ENCODE measurements at places on chromosomes 4 and X.

GRCh38 chr4:168488869-168489274 lies 8.0 kb upstream of the PALLD start:
- DNase-seq = no peak

- no peak for DNase-seq
These were observed 335.7 kb upstream of the FSTL5 start for GRCh38 chr4:162499478-162499877.

- no peak for DNase-seq
These were observed 334.4 kb downstream of the SPRY1 start for GRCh38 chr4:123731035-123731434.

GRCh38 chr4:130288576-130288975 lies 1192.6 kb downstream of the C4orf33 start:
- DNase-seq = no peak

DNA sequence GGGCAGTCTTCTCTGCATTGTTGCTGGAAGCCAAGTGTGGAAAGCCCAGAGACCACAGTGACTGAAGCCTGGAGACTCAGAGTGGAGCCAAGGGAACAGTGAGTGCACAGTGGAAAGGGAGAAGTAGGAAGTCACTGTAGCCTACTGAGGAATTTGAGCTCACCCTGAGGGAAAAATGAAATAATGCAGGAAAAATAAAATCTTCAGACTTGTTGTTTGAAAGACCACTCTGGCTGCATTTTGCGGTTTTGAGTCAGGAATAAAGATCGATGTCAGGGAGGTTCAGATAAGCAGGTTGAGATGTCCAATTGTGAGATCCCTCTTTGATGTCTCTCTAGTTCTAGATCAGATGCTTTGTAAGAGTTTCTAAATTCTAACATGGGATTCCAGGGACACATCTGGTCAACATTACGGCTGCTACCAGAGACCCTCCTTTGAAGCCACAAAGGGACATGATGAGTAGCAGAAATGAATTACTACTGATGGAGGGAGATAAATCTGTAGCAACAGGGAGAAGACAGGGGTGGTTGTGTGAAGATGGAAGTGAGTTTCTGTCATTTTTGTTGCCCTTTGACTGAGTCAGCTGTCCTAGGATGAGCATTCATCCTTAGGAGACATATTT lies 8.4 kb downstream of the ADH4 start:
- no peak for DNase-seq

DNA sequence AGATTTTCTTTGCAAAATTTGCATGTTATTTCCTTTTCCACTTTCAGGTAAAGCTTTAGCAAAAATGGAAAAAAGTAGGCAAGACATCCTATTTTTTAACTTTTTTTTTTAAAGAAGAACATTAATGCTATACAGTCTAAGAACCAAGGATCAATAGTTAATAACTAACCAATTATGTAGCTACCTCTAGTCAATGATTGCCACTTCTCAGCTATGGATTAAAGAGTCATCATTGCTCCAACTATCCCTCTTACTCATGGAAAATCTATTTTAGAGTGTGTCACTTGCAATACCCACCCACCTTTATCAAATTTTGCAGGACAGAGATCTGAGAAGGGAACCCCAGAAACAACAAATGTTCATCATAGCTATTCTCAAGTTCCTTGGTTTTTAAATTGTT lies 223.1 kb downstream of the ANK2 start:
- no peak for DNase-seq

GRCh38 chrX:41082783-41083182 lies 2.5 kb upstream of the USP9X start:
- no peak for DNase-seq

DNA sequence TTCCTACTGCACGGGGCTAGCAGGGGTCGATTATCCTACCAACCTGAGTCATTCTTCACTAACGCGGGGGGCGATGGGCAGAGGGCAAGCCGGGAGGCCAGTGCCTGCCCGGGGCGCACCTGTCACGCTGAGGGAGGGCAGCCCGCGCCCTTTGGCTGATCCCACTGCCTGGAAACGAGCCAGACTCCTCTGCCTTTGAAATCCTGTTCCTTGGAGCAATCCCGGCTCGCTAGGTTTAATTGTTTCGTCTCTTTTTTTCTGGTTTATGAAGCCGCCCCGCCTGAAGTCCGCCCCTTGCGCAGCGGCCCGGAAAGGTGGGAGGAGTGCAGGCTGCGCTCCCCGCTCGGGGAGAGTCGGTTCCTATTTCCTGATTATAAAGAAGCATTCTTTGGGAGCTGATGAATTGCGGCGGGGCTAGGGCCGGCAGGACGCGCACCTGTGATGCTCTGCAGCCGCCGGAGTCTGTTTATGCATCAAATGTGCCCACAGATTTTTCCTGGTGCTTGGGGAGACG lies 484.2 kb downstream of the BCOR start:
- peak; percentile 3 for DNase-seq

DNA sequence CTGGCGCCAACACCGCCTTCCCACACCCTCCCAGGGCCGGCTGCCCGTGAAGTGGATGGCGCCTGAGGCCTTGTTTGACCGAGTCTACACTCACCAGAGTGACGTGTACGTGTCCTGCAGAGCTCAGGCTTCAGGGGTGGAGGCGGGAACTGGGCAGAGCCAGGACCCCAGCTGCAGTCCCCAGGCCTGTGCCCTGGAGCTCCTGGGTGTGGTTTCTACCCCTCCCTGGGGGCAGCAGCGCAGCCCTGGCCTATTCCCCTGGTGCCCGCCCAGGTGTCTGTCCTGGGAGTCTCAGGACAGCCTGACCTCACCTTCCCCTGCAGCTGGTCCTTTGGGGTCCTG lies 13.1 kb downstream of the FGFR3 start:
- no peak for DNase-seq

DNA sequence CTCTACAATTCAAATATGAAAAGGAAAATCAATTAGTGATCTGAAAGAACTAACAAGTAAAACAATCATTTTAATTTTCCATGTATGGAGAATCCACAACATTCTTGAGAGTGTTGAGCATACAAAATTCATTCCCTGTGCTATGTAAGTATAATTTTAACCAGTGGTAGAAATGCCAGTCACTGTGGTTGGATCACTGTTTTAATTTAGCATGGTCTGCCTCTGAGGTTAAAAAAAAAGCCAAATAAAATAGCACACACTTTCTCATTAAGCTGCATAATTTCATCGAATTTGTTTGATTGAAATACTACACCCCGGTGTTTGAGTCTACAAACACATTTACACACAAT lies 185.5 kb upstream of the STS start:
- no peak for DNase-seq

- DNase-seq = no peak
These were observed 5.3 kb upstream of the SAP30 start for GRCh38 chr4:173365359-173365996.

DNA sequence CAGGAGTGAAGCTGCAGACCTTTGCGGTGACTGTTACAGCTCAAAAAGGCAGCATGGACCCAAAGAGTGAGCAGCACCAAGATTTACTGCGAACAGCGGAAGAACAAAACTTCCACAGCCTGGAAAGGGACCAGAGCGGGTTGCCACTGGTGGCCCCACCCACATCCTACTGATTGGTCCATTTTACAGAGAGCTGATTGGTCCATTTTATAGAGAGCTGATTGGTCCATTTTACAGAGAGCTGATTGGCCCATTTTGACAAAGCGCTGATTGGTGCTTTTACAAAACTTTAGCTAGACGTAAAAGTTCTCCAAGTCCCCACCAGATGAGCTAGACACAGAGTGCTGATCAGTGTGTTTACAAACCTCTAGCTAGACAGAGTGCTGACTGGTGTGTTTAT lies 134.2 kb upstream of the FRG1 start:
- DNase-seq = no peak

- DNase-seq = no peak
These were observed 38.0 kb downstream of the APBB2 start for GRCh38 chr4:41176340-41176739.

DNA sequence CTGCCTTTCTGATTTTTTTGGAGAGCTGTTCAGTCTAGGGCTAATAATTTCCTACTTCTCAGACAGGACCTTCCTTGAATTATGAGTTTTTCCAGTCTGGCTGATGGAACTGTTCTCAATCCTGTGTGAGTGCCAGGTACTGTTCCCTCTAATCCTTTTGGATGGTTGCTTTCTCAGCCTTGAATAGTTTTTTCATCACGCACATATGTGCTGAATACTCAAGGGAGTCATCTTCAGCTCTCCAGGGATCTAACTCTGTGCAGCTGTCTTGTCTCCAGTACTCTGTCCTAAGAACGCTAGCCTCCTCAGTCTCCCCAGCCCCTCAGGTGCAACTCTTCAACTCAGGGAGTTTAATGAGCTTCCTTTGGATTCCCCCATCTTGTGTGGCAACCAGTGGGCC lies 93.2 kb downstream of the GASK1B start:
- DNase-seq = no peak

GRCh38 chr4:33071535-33071934 lies 2351.4 kb downstream of the PCDH7 start:
- DNase-seq = no peak

DNA sequence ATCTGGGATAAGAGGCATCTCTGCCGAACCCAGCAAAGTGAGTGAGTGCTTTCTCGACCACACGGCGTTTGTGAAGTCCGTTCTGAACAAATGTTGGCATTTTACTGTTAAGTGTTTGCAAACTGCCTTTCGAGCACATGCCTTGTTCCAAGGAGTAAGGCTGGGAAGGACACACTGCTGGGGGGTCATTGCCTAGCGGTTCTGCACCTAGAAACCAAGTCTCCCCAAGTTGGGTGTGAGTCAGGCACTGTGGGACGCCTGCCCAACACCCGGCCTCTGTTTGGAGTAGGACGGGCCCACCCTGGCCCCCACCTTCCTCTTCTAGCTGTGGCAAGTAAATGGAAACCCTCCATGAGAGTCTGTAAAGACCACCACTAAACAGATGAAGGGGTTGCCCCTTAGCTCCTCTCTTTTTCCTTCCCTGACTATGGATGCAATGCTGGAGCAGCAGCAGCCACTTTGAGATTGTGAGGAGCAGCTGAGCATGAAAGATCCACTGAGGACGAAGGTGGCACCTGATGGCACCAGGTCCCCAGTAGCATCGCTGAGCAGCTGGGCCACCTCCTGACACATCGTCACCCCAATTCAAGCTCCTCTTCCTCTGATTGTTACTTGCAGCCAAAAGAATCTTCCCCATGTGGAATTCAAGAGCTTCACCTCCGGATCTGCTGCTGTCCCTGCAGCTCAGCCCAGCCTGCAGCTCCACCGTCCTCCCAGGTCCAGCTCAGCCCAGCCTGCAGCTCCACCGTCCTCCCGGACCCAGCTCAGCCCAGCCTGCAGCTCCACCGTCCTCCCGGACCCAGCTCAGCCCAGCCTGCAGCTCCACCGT lies 6.3 kb downstream of the CPLX1 start:
- DNase-seq = no peak

DNA sequence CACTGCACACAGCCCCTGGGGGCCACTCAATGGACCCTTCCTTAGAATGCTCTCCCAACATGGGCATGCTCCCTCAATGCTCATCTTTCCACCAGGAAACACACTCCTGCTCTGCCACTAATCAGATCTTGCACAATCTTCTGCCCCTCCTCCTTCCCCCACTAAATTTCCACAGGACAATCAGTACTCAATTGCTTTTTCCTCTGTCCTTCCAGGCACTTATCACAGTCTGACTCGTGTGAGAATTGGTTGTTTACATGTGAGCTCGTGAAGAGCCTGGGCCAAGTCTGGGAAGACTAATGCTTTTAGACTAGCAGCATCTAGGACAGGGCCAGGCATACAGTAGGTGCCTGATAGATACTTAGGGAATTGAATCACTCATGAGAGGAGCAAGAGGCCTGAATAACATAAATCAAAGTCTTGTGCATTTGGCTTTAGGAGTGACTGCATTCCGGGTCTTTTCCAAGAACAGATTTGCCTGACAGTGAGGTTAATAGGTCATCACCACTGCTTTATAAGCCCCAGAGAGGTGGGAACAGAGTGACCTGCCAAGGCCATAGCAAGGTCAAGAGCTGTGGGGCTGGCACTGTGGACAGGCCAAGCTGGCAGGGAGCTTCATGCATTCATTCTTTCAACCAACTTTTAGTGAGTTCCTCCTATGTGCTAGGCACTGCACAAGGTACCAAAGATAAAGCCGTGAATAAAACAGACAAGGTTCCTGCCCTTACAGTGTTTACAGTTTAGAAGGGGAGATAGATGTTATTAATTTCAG lies 55.0 kb downstream of the PRPS1 start:
- no peak for DNase-seq

- DNase-seq = peak; percentile 30
These were observed 72.9 kb downstream of the CLNK start for GRCh38 chr4:10611673-10612072.

- DNase-seq = peak; percentile 10
These were observed 99.3 kb upstream of the ARMCX2 start for GRCh38 chrX:101759000-101759399.

GRCh38 chr4:48720459-48720858 lies 59.6 kb downstream of the FRYL start:
- DNase-seq = no peak

DNA sequence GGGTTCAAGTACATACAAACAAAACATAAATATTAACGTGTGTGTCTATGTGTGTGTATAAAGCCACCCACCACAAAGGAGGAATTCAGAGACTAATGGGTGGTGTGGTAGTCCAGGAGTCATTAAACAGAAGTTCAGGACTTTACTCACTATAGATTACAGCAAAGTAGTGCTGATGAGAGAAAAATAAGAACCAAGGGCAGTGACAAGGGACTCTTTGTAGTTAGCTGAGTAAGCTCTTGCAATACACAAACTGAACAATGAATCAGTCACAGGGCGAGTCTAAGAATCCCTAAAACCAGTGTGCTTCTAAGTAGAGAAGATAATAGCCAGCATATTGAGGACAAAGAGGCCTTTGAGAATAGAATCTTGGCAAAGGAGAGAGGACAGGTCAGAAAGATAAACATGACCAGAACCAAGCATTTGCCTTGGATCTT lies 232.4 kb downstream of the PPP3CA start:
- no peak for DNase-seq

GRCh38 chr4:184792950-184793555 lies 32.7 kb downstream of the ACSL1 start:
- peak; percentile 72 for DNase-seq

- DNase-seq = no peak
These were observed 2.0 kb upstream of the NKX3-2 start for GRCh38 chr4:13546142-13546940.

GRCh38 chr4:108155373-108155772 lies 13.4 kb downstream of the LEF1 start:
- no peak for DNase-seq

- DNase-seq = no peak
These were observed 4.6 kb downstream of the JAKMIP1 start for GRCh38 chr4:6195602-6196319.

DNA sequence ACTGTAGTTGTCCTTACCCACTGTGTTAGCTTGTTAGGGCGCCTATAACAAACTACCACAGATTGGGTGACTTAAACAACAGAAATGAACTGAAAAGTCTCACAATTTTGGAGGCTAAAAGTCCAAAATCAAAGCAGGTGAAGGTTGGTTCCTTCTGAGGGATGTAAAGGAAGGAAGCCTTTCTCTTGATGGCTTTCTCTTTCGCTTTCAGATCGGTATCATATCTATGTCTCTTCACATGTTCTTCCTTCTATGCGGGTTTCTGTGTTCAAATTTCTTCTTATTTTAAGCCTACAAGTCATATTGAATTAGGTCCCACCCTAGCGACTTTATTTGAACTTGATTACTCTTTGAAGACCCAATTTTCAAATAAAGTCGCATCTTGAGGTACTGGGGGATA lies 118.6 kb downstream of the CPXCR1 start:
- no peak for DNase-seq

GRCh38 chr4:158333820-158334219 lies 123.5 kb downstream of the TMEM144 start:
- DNase-seq = no peak
